ENCODE measurements at places on chromosomes 1 and 21.

- no peak for DNase-seq
Observed at GRCh38 chr1:221331273-221332183, 410.4 kb downstream of the DUSP10 start.

- no peak for DNase-seq
Observed at GRCh38 chr1:6462412-6463119, 3.4 kb downstream of the TNFRSF25 start.

DNA sequence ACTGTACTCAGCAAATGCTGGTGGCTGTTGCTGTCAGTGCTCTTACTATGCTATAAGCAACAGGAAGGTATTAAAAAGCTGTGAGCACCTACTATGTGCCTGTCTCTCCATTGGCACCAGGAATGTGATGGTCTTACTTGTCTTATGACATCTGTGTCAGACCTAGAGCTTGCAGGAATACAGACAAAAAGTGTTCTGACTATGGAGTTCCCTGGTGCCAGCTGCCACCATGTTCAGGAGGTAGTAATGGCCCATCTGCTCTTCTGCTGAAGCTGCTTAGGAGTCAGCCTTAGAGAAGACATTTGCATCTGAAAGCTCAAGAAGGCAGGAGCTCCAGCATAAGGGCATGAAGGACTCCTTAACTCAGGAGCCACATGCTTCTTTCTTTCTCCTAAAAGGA is 52.3 kb downstream of the MAB21L3 start:
- no peak for DNase-seq

GRCh38 chr1:41876576-41877445 is 41.9 kb downstream of the HIVEP3 start:
- no peak for DNase-seq

- DNase-seq = no peak
Observed at GRCh38 chr1:18307329-18307898, 173.3 kb upstream of the KLHDC7A start.

DNA sequence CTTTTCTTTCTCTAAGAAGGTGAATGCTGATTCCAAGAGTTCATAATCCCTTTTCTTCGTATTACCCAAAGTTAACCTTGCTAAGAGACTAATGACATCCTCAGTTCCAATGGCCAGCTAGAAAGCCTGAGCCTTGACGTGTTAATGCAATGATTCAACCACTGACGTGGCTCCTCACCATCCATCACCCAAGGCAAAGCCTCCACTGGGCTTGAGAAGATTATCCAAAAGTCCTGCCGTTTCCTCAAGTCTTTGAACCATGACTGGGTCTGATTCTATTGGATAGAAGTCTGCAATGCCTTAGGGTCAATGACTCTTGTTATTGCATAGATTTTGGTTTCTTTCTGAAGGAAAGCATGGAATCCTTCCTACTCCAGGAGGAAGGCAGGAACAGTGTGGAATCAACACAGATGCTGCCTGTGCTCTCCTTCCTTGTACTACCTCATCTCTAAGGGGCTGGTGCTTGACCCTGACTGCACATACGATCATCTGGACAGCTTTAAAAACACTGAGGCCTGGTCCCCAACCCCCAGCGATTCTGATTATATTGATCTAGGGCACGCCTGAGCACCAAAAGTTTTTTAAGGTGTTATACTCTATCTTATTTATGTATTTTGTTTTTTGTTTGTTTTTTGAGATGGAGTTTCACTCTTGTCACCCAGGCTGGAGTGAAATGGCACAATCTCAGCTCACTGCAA is 69.3 kb upstream of the ANGPTL1 start:
- DNase-seq = no peak

DNA sequence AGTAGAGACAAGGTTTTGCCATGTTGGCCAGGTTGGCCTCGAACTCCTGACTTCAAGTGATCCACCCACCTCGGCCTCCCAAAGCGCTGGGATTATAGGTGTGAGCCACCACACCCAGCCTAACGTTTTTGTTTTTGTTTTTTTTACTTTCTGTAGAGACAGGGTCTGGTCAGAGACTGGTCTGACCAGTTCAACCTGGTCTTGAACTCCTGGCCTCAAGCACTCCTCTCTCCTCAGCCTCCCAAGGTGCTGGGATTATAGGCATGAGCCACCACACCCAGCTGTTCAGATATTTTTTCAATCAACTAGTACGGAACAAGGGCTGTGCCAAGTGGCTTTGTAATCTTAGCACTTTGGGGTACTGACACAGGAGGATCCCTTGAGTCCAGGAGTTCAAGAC is 209.5 kb downstream of the RERE start:
- no peak for DNase-seq

DNA sequence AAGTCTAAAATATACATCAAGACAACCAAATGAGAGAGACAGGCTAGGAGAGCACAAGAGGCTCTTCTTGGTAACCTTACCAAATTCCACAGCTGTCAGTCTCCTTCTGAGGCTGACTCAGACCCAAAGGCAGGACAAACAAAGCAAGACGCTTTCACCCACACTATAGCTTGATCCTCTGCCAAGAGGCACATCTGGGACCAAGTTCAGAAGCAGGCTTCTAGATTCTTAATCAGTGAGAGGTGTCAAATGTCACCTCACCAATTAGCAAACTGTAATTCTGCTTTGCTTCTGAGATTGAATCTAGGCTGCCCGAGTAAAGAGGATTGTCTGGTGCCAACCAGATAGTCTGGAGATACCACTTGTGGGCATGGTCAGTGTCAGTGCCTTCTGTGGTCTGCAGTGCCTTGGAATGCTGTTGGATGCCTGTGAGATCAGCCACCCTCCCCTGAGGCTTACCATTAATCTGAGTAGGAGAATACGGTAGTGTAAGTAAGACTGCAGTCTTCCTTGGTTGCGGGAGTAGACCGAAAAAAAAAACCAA is 151.0 kb downstream of the FMN2 start:
- peak; percentile 82 for DNase-seq

- DNase-seq = no peak
Observed at GRCh38 chr1:56081736-56082135, 497.6 kb downstream of the PLPP3 start.

DNA sequence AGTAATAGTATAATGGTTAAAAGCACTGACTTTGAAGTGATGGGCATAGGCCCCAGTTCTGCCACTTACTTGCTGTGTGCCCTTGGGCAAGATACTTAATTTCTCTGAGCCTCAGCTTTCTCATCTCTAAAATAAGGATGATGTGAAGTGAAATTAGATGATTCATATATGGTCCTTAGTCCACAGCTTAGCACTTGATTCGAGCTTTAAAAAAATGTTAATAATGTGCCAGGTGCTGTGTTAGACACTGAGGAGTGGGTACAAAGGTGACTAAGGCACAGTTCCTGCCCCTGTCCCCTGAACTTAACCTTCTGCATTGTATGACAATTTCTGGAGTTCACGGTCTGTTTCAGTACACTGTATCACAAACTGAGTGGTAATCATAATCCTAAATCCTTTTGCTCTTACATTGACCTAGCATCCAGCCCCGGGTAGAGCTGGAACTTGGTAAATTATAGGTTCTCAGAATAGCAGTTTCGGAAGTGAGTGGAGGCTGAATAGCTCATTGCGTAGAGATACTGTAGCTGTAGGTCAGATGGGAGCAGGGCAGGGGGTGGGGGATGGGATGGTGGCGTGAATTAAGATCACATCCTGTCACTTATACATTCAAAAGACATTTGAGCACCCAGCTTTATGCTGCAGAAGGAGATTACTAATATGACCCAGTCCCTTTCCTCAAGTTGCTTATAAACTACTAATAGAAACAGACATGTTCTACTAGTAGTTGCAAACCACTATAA is 1.5 kb downstream of the ZNF691 start:
- no peak for DNase-seq

- peak; percentile 77 for DNase-seq
Observed at GRCh38 chr1:21590934-21591333, 78.2 kb downstream of the RAP1GAP start.

- no peak for DNase-seq
Observed at GRCh38 chr1:66415281-66415680, 118.7 kb upstream of the SGIP1 start.

GRCh38 chr21:14964621-14965020 is 100.2 kb downstream of the NRIP1 start:
- DNase-seq = no peak

GRCh38 chr21:35257413-35257812 is 208.3 kb upstream of the RUNX1 start:
- DNase-seq = no peak

DNA sequence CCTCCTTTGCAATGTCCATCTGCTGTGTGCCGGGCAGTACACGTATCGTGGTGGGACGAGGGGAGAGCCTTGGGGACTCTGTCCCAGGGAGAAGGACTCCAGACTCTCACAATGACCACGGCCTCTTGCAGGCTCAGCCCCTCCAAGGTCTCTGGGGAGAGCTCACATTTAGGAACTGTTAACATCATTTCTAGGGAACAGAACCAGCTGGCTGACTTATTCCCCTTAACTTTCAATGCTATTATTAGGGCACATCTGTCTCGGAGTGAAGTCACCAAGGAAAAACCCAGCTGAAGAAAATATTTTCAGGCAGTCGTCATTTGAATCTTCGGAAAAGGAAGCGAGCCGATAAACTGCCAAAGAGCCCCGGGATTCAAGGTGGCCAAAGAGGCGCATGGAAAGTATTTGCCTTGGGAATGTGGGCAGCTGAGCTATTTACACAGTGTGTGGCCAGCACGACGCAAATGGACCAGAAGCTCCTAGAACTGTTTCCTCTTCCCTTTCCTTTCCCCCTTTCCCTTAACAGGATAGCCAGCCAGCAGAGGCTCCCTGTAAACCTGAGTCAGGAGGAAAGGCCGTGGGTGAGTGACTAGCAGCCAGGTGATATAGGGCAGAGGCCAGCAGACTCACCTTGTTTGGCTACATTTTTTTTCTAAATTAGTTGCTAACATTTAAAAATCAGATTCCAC is 74.5 kb downstream of the ITPKB start:
- peak; percentile 46 for DNase-seq

GRCh38 chr1:52798331-52798730 is 44.2 kb upstream of the ZYG11A start:
- DNase-seq = no peak

- DNase-seq = no peak
Observed at GRCh38 chr1:84708031-84708430, 17.8 kb upstream of the SSX2IP start.

DNA sequence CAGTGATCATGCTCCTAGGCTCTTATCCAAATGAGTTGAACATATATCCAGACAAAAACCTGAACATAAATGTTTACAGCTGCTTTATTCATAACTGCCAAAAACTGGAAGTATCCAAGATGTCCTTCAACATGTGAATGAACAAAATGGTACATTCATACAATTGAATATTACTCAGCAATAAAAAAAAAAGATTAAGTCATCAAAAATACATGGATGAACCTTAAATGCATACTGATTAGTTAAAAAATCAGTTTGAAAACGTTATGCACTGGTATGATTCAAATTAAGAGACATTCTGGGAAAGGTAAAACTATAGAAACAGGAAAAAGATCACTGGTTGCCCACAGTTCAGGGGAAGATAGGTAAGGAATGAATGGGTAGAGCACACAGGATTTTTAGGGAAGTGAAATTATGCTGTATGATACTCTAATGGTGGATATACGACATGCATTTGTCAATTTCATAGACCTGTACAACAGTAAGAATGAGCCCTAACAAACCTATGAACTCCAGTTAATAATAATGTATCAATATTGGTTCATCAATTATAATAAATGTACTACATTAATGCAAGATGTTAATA is 3.1 kb downstream of the LRRC40 start:
- DNase-seq = no peak

GRCh38 chr1:197567442-197567841 is 207.8 kb downstream of the DENND1B start:
- no peak for DNase-seq

DNA sequence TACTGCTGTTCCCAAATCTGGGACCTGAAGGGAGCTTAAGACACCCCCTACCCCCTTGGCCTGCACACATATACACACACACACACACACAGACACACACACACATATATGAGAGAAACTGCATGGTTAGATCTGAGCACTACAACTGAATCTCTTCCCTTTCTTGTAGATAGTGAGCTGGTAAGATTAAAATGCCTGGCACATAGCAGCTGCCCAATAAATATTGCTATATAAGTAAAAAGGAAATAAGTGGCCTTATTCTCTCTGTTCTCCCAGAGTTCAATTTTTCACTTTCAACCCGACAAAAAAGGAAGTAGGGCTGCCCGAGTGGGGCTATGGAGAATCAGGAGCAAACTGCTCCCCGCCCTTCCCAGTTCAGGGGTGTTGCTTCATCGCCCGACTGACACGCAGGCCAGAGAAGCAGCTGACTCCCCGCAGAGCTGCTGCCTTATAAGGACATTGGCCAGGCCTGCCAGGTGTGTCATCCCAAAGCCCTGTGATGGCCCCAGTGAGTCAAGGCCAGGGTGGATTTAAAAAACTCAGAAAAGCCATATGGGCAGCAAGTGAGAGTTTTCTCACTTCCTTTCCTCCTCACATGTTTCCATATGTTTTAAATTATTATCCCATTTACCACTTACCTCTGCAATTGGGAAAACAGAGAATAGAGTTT is 106.5 kb upstream of the SLC44A3 start:
- peak; percentile 68 for DNase-seq
